ENCODE measurements at places on chromosomes 4 and X. TPM values are rescaled to one million over a fixed set of nuclear protein-coding genes. Genes with fewer than 3 reads are reported as not detected.

DNA sequence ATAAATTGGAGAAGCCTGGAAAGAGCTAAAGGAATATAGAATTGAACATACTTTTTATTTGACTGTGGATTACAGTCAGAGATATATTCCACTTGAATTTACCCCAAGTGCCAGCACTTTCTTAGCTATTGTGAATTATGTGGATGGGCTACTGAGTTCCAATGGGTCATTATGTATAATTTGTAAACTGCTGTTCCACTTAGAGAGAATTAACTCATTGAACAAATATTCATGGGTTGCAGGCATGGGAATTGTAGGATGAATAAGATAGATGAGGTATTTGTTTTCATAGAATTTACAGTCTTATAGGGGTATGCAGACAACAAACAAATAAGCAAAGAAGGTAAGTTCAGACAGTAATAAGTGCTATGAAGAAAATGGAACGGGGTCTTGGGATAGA lies 195.7 kb downstream of the SHROOM3 start:
- H3K36me3 ChIP-seq: no peaks in the 10 kb centered on the region
- no peak overlapping the region for H3K4me3 ChIP-seq
- no peak overlapping the region for H3K27ac ChIP-seq
- no peak for DNase-seq

METAP1 gene
- total RNA-seq: 85.2 TPM

FUNDC1 gene
- total RNA-seq: 22.7 TPM

DMRTC1 gene
- not detected for total RNA-seq

DNA sequence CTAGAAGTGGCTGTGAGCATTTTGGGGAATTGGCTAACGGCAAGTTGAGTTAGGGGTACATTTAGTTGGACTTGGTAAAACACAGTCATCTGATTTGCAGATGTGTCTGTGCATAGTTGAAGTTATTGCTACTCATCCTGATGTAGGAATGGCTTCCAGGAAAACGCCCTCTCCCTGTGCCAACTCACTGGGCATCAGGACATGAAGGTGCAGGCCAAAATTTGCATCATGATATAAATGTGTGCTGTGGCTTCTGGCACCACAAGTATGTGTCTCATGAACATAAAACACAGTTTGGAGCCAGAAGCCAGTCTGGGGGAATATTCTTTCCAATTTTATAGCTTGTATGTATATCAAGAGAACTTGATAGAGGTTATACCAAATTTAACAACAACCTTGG lies 54.2 kb upstream of the CBR4 start:
- peaks cover 2% of the 10 kb centered on the region for H3K4me1 ChIP-seq
- H3K4me3 ChIP-seq: no peak overlapping the region
- DNase-seq: no peak
- H3K27ac ChIP-seq: no peak overlapping the region
- H3K27me3 ChIP-seq: no peaks in the 10 kb centered on the region

DNA sequence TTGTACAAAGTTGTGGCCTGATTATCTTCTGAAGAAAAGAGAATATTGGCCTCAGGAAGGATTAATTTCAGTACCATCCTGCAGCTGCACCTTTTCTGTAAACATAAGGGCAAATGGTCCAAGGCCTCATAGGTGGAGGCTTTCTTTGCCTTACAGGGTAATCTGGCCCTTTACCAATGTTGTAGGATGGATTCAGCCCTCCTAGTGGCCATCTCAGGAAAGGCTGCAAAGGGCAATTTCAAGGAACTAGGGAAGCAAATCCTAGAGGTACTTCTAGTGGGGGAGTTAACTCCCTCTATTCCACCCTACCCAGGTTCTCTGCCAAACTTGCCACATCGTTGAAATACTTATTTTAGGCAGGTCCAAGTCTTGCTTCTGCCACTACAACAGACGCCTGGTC lies 57.6 kb downstream of the UGT2B11 start:
- H3K27me3 ChIP-seq: no peaks in the 10 kb centered on the region
- H3K4me3 ChIP-seq: no peak overlapping the region
- no peak for DNase-seq
- no peaks in the 10 kb centered on the region for H3K4me1 ChIP-seq
- no peaks in the 10 kb centered on the region for H3K36me3 ChIP-seq
- no peak overlapping the region for H3K27ac ChIP-seq

GRCh38 chr4:152643153-152644035 lies 36.4 kb downstream of the TMEM154 start:
- no peaks in the 10 kb centered on the region for H3K27me3 ChIP-seq
- no peaks in the 10 kb centered on the region for H3K36me3 ChIP-seq
- DNase-seq: no peak
- H3K4me3 ChIP-seq: no peak overlapping the region

RRH gene
- total RNA-seq: not detected

GRCh38 chrX:10175319-10175871 lies 18.6 kb downstream of the CLCN4 start:
- no peak overlapping the region for H3K4me3 ChIP-seq
- no peak for DNase-seq
- H3K27me3 ChIP-seq: no peaks in the 10 kb centered on the region
- peaks cover 12% of the 10 kb centered on the region for H3K4me1 ChIP-seq
- no peak overlapping the region for H3K27ac ChIP-seq

GRCh38 chr4:102687373-102687981 lies 73.3 kb downstream of the MANBA start:
- H3K27me3 ChIP-seq: no peaks in the 10 kb centered on the region
- no peaks in the 10 kb centered on the region for H3K4me1 ChIP-seq
- H3K4me3 ChIP-seq: no peak overlapping the region
- H3K36me3 ChIP-seq: peaks cover 19% of the 10 kb centered on the region

GRCh38 chrX:13008189-13008533 lies 33.3 kb downstream of the TMSB4X start:
- no peaks in the 10 kb centered on the region for H3K4me1 ChIP-seq
- H3K36me3 ChIP-seq: no peaks in the 10 kb centered on the region
- H3K27ac ChIP-seq: no peak overlapping the region
- DNase-seq: no peak

GRCh38 chr4:8260656-8261111 lies 8.9 kb upstream of the HTRA3 start:
- H3K36me3 ChIP-seq: no peaks in the 10 kb centered on the region
- no peak for DNase-seq
- peaks cover 8% of the 10 kb centered on the region for H3K4me1 ChIP-seq
- no peak overlapping the region for H3K27ac ChIP-seq

GLRA3 gene
- not detected for total RNA-seq

Data from H1 (cell line).